Muscle of back (tissue), 13 donors: ENCODE measurements at places on chromosomes 2 and 18.

- DNase-seq: no peak
Measured at GRCh38 chr2:231284296-231284695, 85.9 kb downstream of the ARMC9 start.

DNA sequence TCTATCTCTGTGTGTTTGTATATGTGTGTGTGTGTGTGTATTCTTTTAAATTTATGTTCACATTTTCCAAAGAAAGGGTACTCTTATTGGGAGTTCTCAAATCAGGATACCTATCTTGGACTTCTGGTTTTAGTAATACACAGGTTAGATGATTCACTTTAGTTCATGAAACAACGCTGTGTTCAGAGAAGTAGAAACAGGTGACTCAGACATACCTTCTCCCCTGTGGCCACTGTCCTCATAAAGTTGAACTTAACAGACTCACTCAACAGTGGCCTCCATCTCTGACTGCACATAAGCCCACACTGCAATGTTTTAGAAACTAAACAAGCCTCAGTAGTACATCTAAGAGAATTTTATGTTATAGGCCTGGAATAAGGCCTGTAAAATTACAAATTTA lies 566.6 kb upstream of the VRK2 start:
- no peak for DNase-seq

DNA sequence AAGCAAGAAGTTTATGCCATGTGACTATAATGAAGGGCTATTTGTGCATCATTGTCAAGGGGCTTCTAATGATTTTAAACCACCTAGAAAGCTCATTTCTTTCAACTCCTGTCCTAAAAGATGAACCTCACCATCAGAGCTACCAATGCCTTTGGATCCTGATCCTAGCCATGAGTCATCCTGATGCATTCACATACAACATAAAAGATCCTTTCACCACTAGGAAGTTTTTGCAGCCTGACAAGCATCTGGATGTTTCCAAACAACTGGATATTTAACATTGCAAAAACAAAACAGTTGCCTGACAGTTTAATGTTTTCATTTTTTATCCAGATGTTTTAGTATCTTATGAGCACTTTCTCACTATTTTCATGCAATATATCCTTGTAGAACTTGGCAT lies 425.3 kb downstream of the MBD2 start:
- DNase-seq: peak; percentile 9

- no peak for DNase-seq
Measured at GRCh38 chr2:3637311-3637675, 20.7 kb upstream of the ALLC start.

DNA sequence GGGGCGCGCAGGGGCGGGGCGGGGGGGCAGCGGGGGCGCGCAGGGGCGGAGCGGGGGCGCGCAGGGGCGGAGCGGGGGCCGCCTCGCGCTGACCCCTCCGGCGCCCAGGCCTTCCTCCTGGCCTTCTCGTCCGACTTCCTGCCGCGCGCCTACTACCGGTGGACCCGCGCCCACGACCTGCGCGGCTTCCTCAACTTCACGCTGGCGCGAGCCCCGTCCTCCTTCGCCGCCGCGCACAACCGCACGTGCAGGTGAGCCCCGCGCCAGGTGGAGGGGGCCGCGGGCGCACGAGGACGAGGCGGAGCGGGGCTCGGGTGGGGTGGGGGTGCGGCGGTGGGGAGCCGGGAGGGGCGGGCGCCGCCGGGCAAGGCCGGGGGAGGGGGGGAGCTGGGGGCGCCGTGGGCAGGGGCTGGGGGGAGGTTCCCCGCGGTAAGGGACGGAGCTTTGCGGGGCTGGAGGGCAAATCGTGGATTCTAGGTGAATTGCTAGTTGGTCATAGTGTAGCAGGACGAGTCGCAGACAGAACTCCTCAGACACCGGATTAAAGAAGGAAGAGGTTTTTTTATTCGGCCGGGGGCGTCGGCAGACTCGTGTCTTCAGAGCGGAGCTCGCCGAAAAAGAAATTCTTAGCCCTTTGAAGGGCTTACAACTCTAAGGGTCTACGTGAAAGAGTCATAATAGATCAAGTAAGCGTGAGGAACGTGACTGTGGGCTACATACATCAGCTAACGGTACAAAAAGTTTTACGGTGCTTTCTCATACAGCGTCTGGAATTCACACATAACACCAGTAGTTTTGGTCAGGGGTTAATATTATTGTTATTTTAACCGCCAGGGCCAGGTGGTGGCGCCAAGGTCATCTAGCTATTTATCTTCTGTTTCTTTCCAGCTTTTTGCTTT lies 29.9 kb downstream of the ANO7 start:
- DNase-seq: peak; percentile 76

DNA sequence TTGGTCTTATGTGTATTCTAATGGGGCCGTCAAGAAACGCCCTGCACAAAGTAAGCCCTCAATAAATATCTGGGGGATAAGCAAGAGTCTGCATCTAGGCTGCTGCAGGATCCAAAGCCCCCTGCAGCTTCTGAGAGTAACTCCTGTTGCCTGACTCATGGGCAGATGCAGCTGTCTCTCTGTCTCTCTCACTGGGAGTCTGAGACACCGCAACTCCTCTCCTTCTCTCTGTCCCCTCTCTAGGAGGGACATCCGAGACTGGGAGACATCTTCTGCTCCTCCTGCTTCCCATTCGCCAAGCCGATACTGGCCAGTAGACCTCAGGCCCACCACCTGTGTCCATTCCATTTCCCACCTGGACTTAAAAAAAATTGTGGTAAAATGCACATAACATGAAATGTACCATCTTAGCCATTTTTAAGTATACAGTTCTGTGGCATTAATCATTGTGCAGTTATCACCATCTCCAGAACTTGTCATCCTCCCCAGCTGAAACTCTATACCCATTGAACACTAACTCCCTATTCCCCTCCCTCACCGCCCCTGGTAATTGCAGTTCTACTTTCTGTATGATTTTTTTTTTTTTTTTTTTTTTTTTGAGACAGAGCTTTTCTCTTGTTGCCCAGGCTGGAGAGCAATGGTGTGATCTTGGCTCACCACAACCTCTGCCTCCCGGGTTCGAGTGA lies 20.1 kb downstream of the DYSF start:
- no peak for DNase-seq

GRCh38 chr2:10591207-10591606 lies 98.6 kb downstream of the NOL10 start:
- no peak for DNase-seq

GRCh38 chr2:210556329-210556980 lies at the start of gene CPS1:
CPS1 (plus strand) TSS chr2:210556599; CDS start chr2:210556734, 135 bp downstream.
- no peak for DNase-seq

- DNase-seq: peak; percentile 91
Measured at GRCh38 chr2:168247341-168248261, at the start of gene STK39. STK39 (minus strand) TSS chr2:168247595; CDS start chr2:168247435, 160 bp downstream.

DNA sequence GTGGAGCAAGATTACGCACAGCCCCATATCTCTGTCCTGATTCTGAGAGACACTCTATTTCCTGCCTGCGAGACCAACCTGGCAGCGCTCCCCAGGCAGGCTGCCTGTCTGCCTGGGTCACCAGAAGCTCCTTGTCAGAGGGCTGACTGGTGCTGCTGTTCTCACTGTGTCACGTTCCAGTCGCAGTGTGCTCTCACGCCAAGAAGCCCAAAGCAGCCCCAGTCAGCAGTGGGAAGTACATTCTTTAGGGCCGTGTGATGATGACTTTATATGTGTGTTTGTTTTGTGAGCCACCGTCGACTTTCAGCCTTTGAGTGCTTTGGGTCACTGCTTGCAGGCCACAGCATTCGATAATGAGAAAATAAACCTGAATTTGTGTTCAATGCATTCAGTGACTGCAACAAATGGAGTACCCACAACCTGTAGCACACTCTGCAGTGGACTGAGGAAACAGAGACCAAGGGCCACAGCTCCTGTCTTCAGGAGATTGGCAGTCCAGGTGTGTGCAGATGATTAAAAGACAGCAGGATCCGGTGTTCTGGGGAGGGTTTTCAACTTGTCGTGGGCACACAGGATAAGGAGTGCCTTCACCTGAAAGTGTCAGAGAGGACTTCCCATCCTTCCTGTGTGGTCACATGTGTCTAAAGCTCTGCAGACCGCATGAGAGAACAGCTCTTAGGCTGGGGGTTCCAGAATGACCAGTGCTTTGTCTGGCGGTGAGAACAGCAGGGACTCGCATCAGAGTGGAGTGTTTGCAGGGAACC lies 4.8 kb downstream of the TNFRSF11A start:
- no peak for DNase-seq

DNA sequence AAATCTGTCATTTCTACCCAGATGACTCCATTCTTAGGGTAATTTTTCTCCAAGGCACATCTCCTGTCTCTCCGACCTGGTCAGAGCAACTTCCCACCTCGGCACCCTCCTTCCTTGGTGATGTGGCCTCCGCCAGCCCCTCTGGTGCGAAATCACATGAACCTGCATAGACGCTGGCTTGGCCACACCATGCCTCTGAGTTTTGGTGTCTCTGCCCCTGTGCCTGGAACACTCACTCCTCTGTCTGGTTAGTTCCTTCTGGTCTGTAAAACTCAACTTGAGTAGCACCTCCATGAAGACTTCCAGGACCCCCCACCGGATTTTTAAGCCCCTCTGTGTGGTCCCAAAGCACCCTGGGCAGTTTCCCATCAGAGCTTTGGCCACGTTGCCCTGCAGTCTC lies 83.2 kb upstream of the OTOS start:
- DNase-seq: no peak

- peak; percentile 24 for DNase-seq
Measured at GRCh38 chr2:67667054-67667908, 270.1 kb downstream of the ETAA1 start.

GRCh38 chr18:64444819-64445218 lies 295.9 kb upstream of the LINC00305 start:
- no peak for DNase-seq

DNA sequence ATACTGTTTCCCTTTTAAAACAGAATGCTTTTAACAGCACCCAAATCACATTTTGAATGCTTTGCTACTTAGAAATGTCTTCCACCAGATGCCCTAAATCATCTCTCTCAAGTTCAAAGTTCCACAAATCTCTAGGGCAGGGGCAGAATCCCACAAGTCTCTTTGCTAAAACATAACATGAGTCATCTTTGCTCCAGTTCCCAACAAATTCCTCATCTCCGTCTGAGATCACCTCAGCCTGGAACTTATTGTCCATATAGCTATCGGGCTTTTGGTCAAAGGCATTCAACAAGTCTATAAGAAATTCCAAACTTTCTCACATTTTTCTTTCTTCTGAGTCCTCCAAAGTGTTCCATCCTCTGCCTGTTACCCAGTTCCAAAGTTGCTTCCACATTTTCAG lies 1374.5 kb upstream of the NXPH2 start:
- no peak for DNase-seq

DNA sequence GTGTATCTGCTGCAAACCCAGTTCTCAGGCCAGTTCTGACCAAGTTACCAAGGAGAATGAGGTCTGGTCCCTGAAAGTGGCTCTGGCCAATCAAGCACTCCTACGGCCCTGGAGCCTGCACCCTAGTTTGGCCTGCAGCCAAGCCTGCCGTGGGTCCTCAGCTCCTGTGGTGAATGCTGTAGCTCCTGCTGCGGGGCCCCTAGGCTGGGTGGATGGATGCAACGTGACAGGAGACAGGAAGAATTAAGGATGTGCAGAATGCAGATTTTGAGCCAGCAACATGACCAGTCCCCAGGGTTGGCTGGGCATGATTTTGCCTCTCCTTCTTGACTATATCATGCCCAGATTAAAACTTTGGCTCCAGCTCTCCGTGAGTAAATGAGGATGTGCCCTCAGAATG lies 97.2 kb downstream of the SMAD7 start:
- DNase-seq: no peak

GRCh38 chr18:26091047-26091630 lies 726 bp upstream of the SS18 start:
- no peak for DNase-seq

GRCh38 chr2:178804791-178805190 lies 2.4 kb downstream of the TTN start:
- DNase-seq: no peak

- DNase-seq: no peak
Measured at GRCh38 chr2:101986804-101987740, 4.7 kb upstream of the IL1R2 start.

GRCh38 chr2:3078684-3079083 lies 298.9 kb downstream of the EIPR1 start:
- no peak for DNase-seq

- no peak for DNase-seq
Measured at GRCh38 chr2:3025984-3026383, 351.6 kb downstream of the EIPR1 start.

DNA sequence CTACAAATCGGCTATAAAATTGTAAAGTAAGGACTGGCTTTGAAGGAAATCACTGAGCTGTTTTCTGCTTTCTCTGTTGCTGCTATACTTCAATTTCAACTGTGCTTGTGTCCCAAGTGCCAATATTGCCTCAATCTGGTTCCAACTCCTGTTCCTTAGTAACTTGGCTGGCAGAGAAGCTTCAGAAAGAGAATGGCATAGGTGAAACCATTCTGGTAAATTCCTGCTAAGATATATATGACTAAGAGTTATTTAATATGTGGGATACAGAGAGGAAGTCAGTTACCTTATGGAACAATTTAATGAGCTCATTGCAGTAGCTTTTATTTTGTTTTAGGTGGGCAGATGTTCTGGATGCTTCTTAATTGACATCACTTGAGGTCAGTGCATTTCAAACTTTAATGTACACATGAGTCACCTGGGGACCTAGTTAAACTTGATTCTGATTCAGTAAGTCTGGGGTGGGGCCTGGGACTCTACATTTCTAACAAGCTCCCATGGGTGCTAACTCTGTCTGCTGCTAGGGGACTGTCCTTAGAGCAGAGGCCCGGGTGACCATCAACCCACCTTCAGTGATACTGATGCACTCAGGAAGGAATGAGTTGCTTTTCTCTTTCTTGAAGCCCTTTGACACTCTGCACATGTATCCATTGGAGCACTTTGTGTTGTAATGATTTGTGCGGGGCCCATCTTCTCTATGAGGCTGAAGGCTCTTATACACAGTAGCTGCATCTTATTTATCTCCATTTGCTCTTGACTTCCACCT lies 47.6 kb downstream of the LIPG start:
- no peak for DNase-seq

- peak; percentile 80 for DNase-seq
Measured at GRCh38 chr2:27959496-27959895, 69.0 kb downstream of the BABAM2 start.

DNA sequence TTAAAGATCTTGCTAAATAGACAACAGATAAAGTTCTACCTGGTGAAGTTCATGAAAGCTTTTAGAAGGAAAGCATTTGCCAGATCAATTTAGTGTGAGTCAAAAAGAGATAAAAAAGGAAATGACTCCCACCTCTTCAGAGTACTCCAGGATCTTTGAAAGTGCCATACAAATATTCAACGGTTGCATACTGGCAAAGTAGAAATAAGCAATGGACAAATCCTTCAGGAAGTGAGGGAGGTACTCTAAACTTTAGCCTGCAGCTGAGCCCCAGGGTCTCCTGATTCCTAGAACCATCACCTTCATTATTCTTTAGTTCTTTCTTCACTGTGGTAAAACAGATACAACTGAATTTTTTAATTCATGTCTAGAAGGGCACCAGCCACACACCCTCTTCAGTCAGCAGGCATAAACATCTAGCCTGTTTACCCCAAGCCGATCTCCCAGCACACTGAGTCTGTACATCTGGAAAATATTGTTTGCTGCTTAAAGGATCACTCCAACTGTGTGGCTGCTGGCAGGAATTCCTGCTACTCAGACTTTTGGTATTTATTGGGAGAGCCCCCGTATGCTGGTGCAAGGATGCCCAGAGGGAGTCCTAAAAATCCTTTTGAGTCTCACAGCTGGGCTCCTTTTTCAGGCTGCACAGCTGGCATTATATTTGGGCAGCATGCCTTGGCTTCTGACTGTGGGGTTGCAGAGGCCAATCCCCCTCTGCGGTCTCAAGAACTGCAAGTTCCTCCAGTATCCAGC lies 72.3 kb upstream of the SESTD1 start:
- DNase-seq: peak; percentile 36

- no peak for DNase-seq
Measured at GRCh38 chr2:152415231-152415642, 80.3 kb downstream of the FMNL2 start.

- DNase-seq: peak; percentile 89
Measured at GRCh38 chr2:10935953-10936942, 24.5 kb downstream of the KCNF1 start.
